ENCODE measurements at places on chromosomes 3 and 15. TPM values are rescaled to one million over a fixed set of nuclear protein-coding genes. Genes with fewer than 3 reads are reported as not detected.
A peak's percentile ranks its signal among the peaks of the same experiment; 100 is the strongest.

- DNase-seq, result no peak
Measured at GRCh38 chr15:99238849-99239248, 10.5 kb downstream of the TTC23 start.

DNA sequence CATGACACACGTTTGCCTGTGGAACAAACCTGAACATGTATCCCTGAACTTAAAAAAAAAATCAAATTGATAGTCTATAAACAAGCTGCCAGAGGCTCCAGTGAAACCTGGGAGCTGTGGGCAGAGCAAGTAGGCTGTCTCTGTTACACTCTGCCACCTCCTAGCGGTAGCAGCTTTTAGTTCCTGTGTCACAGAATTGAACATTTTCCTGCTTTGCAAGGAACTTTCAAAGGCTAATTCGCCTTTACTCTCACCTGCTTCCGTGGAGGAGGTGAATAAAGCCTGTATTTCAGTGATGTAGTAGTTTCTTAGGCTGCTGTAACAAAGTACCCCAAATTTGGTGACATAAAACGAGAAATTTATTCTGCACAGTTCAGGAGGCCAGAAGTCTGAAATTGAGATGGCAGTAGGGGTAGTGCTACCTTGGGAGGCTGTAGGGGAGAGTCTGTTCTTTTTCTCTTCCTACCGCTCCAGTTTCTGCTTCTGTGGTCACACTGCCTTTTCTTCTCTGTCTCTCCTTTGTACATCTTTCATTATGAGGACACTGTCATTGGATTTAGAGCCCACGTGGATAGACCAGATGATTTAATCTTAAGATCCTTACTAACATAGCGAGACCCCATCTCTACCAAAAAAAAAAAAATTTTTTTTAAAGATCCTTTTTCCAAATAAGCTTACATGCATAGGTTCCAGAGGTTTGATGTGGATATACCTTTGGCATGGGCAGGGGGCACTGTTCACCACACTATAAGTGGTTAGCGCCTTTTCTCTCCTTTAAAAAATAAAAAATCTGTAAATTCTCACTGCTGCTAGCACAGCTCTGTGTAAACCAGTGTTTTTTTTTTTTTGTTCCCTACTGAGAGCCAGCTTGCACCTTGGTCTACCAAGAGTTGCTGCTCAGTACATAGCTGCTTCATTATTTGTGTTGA, 25.3 kb downstream of the FBXO22 start:
- DNase-seq, result no peak

DNA sequence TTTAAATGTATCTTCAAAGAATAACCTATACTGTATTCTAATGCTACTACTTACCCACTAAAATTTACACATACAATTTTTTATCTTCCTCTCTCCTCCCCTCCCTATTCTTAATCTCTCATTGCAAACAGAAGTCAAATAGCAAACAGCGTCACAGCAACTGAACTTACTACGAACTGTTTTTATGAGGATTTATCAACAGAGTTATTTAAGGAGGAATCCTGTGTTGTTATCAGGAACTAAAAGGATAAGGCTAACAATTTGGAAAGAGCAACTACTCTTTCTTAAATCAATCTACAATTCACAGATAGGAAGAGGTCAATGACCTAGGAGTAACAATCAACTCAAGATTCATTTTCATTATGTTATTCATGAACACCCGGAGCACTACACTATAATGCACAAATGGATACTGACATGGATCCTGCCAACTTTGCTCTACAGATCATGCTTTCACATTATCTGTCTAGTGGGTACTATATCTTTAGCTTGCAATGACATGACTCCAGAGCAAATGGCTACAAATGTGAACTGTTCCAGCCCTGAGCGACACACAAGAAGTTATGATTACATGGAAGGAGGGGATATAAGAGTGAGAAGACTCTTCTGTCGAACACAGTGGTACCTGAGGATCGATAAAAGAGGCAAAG, 984 bp downstream of the FGF7 start:
- no peak for DNase-seq

DNA sequence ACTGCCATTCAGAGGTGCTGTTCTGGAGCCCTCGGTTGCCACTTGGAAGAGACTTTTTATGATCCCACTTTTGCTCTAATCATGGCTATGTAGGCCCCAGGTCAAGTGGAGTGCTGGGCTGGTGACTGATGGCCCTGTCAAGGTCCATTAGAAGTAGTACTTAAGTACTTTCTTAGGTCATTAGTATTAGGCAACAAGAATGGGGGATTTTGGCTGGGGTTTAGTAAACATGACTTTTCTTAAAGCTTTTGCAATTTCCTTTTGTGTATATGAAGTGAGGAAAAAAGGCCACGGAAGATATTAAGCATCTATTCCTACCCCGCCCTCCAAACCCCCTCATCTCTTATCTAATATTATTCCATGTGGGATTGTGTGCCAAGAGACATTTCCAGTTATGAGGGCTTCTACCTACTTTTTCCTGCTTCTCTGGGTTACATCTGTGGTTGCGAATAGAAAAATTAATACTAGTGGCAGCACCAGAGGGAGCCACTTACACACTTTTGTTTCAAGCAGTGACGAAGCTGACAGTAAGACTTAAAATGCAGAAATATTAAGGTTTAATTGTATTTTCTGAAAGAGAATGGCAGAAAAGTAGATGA, 13.9 kb downstream of the NLGN1 start:
- peak; percentile 1 for DNase-seq

- peak; percentile 31 for DNase-seq
Measured at GRCh38 chr3:85576091-85576690, 617.4 kb downstream of the CADM2 start.

Gene PROS1
- 6.2 TPM for polyA plus RNA-seq

GRCh38 chr3:111993038-111993437, 5.7 kb upstream of the TAGLN3 start:
- no peak for DNase-seq

DNA sequence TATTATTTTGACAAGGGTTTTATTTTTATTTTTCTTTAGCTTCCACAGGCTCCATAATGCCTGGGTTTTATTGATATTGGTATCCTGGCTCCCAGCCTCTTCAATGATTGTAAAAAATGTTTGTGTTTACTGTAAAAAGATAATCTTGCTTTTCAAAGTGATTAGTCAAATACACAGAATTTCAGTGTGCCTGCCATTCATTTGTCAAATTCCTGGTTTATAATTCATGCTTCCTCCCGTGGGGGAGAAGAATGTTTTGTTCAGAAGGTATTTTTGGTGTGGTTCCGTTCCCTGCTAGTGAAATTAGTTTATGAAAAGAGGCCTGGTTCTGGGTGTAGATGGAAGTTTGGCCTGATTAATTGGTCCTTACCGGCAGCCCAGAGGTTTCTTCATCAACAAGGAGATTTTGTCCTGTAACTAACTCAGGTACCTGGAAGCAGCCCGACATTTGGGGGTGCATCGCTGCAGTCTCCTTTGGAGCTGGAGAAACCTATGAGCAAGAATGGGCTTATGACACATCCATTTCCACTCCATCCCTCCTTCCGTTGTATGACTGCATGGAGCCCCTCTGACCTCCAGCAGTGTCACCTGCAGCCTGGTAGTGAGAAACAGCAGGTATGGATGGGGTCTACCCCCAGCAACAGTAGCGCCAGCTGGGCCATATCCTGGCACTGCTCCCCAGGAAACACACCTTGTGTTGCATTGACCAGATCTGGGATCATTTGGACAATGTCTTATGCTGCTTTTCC, 101.5 kb downstream of the PGPEP1L start:
- DNase-seq, result peak; percentile 30

GRCh38 chr3:11074011-11074410, 80.3 kb upstream of the HRH1 start:
- no peak for DNase-seq

DNA sequence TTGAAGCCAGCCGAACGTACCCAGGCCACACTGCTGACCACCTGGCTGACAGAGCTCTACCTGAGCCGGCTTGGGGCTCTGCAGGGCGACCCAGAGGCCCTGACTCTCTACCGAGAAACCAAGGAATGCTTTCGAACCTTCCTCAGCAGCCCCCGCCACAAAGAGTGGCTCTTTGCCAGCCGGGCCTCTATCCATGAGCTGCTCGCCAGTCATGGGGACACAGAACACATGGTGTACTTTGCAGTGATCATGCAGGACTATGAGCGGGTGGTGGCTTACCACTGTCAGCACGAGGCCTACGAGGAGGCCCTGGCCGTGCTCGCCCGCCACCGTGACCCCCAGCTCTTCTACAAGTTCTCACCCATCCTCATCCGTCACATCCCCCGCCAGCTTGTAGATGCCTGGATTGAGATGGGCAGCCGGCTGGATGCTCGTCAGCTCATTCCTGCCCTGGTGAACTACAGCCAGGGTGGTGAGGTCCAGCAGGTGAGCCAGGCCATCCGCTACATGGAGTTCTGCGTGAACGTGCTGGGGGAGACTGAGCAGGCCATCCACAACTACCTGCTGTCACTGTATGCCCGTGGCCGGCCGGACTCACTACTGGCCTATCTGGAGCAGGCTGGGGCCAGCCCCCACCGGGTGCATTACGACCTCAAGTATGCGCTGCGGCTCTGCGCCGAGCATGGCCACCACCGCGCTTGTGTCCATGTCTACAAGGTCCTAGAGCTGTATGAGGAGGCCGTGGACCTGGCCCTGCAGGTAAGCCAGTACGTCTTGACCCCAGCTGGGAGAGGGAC, 6.2 kb downstream of the VPS18 start:
- DNase-seq, result no peak

Gene FBXO40
- not detected for polyA plus RNA-seq

DNA sequence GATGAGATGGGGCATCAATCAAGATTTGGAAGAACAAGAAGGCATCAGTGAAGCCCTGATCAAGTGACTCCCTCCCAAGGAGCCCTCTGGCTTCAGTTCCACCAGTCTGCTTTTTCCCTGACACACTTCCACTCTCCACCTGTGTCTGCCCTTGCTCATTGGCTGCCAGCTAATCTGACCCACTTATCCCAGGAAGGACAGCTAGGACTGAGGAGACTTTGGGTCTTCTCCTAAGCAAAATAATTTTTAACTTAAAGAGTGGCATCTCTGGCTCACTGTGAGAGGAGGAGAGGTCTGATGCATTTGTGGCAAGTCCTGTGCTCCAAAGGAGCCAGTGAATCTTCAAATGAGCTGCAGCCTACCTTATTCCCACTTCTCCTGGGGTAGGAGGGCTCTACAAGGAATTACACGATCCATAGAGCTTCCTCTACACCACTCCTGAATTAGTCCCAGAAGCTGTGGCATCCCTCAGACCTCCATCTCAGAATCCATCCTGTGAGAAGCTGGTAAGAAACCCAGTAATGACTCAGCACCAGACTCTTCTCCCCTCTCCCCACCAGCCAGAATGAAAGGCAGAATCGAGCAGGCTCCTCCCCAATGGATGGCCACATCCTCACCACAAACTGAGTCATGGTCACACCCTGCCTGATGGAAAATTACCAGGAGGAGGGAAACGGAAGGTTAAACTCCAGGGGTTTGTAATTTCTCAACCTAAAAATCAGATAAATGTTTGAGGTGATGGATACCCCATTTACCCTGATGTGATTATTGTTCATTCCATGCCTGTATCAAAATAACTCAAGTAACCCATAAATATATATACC, 6.3 kb upstream of the PKM start:
- DNase-seq, result peak; percentile 97

DNA sequence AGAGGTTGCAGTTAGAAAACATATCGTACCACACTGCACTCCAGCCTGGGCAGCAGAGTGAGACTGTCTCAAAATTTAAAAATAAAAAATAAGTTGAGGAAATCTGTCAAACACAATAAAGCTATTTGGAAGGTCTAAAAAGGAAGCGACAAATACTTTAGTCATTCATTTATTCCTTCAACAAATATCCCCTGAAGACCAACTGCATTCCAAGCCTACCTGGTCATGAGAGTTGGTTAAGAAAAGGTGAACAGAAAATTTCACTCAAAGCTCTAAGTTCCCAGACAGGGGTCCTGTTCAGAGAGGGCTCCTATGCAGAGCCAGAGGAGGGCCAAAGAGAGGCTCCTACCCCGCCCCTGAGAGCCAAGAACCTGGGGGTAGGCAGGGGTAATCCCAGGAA, 15.4 kb upstream of the PRKAR2A start:
- peak; percentile 52 for DNase-seq

Gene SLC6A11
- polyA plus RNA-seq, result 10.7 TPM

DNA sequence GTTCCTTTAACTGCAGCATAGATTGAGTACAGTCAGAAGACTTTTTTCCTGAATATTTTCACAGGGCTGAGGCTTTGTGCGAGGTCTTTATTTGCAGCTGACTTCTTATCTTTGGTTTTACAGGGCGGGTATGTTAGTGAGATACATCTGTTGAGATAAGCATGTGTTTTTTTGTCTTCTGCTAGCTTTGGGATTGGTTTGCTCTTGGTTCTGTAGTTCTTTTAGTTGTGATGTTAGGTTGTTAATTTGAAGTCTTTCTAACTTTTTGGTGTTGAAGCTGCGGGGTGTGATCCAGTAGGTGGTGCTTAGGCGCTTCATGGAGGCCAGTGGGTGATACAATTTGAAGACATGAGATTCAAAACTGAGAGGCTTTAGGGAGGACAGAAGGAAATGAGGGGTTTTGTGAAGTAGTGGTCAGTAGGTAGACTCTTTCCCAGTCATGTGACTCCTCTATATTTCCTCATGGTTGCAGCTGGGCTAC, 67.9 kb upstream of the TNFSF10 start:
- no peak for DNase-seq

DNA sequence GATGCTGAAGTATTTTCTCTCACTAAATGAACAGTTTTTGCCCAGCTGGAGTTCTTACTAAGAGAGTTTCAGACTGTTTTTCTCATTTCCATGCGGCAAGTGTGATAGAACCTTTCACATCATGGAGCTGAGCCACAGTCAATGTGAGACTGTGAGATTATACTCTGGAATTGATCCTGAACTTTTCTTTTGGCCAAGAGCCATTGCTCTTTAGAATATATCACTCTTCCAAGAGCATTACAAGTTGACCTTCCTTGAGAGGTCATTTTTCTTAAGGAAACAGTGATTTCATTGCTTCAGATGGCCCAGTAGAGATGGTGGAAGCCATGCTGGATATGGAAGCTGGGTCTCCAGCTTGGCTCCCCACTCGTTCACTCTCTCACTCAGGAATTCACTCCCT, 212.9 kb upstream of the UMPS start:
- no peak for DNase-seq

DNA sequence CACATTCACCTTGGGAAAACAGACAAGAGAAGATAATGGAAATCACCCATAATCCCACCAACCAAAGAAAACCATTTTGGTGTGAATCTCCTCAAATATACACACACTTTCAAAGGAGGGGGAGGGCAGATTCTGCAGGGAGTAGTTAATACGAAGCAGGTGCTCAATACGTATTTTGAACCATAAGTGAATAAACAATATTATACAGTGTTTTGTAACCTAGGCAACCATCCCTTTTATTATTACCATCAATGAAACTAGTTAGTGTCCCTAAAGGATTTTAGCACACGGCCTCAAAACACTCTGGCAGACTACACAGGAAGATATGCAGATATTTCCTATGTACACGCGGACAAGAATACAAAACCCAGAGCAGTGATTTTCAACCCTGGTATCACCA, 6.1 kb downstream of the OSBPL10 start:
- DNase-seq, result no peak

DNA sequence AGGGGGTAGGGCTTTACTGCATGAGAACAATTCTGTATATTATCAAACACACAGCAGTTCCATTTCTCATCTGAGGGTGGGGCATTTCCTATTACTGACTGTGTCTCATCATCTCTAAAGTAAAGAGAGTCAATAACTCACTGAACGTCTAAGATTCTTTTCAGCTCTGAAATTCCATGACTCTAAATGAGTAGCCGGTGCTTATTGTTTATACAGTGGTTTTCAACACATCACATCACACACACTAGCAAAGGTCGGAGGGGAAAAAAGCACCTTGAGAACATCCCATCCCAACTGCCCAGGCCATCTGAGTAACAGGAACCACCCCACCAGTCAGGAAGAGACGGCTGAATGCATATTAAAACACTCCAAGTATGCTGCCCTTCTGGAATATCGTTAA, 196.0 kb downstream of the SUCLG2 start:
- DNase-seq, result no peak

- DNase-seq, result no peak
Measured at GRCh38 chr3:45496555-45496954, 98.0 kb upstream of the LIMD1 start.
